Sciatic nerve (tissue), 2 donors: ENCODE measurements at places on chromosomes 6 and 20.

DNA sequence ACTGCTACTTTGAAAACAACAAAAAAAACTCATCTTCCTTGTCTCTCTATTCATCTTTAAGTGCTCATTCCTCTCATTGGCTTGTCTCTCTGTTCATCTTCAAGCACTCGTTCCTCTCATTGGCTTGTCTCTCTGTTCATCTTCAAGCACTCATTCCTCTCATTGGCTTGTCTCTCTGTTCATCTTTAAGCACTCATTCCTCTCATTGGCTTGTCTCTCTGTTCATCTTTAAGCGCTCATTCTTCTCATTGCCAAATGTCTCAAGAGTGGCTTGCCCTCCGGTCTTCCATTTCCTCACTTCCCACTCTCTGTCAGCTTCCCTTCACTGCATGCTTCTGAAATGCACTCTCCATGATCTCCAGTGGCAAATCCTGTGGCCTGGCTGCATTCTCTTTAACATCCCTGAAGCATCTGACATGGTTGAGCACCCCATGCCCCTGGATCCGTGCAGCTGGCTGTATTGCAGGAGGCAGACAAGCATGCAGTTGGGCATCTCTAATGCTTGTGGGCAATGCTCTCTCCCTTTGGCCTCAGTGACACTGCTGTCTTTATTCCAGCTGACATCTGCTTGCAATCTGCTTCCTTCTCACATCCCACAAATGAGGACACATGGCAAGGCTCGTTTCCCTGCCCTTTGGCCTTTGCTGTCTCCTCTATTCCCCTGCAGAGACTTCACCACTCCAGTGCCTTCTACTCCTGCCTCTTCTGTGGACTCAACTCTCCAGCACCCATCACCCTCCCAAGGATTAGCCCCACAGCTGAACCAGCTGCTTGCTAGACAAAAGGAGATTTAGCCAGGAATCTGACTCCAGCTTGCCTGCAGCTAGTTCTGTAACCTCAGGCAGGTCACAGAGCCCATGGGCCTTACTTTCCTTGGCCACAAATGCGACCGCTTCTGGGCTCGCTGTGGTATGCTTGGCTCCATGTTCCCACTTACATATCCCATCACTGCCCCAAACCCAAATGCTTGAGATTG is 143.2 kb upstream of the SNX9 start:
- DNase-seq = no peak

DNA sequence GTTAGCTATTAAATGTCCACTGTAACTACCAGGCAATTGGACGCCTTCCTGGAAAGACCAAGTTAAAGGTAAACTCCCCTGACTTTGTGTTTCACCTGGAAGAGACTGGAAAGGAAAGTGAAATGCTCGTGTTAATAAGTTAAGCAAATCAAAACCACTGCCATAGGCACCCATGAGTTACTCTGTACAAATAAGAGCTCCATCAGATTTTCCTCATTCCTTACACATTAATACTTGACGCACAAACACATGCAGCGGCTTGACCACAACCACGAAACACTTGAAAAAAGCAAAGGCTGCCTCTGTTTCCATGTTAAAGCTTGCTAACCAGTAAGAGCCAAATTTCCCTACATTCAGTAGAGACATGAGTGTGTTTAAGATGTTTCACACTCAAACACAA is 19.8 kb downstream of the GCM1 start:
- DNase-seq = no peak

DNA sequence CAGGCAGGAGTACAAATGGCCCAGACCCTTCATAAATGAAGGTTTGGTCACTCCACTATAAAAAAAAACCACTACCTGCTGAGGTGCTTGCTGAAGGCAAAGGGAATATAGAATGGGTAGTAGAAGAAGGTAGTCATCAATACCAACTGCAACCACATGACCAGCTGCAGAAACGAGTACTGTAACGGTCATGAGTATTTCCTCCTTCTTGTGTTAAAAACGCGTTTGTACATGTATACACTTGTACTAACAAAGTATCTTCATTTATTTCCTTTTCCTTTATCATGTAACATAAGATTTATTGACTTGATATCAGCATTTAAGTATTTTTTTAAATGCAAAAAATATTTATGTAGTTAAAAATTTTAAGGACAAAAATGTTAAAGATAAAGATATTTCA is 238.6 kb downstream of the TFAP2B start:
- no peak for DNase-seq

DNA sequence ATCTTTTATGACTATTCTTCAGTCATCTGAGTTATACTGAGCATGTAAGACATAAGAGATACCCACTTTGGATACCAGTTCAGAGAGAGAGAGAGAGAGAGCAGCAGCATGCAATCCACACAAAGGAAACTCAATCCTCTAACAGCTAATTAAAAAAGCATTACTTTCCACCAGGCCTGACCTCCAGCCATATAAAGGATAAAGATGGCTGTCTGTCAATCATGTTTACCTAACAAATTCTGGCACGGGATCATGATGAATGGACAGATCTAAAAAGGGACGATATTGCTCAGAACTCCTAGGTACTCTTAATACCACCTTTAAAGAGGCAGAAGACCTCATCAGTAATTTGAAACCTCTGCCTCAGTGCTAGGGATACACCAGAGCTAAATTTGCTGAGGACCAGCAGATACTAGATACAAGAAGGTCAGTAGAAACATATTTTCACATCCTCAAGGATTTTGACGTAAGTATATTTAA is 159.2 kb downstream of the RPS12 start:
- DNase-seq = no peak

GRCh38 chr6:40509086-40509485 is 78.1 kb downstream of the LRFN2 start:
- DNase-seq = no peak

DNA sequence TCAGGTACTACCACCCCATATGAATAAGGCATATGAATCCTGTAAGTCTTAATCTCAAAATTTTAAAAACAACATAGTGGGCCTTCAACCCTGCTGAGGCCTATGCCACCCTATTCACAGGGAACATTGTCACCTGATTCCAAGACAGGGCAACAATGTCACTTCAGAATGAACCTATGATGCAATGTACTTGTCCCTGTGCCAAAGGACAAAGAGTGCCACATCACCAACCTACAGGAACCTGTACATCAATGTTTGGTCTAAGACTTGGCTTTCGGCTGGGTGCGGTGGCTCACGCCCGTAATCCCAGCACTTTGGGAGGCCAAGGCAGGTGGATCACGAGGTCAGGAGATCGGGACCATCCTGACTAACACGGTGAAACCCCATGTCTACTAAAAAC is 318.5 kb upstream of the JARID2 start:
- no peak for DNase-seq

DNA sequence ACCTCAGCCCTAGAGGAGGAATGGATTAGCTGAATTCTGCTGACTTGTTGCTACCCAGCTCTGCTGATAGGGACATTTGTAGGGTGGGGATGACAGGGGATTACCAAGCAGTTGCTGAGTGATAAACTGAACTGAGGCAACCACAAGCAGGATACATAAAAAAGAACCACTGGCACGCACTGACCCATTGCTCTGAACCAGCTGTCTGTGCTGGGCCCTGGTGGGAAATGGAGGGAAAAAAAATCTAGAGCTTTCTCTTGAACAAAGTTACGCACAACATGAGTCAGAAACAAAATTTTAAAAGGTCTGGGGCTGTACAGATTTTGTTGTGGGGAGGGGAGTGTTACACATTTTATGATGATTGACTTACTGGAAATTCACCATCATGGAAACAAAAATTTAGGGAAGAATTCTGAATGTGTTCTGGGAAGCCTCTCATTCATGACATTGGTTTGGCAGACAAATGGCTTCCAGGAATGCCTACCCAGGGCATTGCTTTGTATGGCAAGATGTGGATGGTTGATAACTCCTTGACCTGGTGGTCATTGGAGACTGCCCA is 37.7 kb downstream of the FOXO3 start:
- no peak for DNase-seq

- DNase-seq = peak; percentile 92
Measured at GRCh38 chr6:52664186-52664990, 6.5 kb upstream of the TMEM14A start.
